Heart right ventricle (tissue), 16 donors: ENCODE measurements at places on chromosomes 13 and 19. TPM values are rescaled to one million over a fixed set of nuclear protein-coding genes. Genes with fewer than 3 reads are reported as not detected.

PSG3 gene
- total RNA-seq = not detected

ZNF98 gene
- not detected for total RNA-seq

AMER2 gene
- total RNA-seq = not detected

IL11 gene
- total RNA-seq = not detected

FGF21 gene
- total RNA-seq = not detected

DNA sequence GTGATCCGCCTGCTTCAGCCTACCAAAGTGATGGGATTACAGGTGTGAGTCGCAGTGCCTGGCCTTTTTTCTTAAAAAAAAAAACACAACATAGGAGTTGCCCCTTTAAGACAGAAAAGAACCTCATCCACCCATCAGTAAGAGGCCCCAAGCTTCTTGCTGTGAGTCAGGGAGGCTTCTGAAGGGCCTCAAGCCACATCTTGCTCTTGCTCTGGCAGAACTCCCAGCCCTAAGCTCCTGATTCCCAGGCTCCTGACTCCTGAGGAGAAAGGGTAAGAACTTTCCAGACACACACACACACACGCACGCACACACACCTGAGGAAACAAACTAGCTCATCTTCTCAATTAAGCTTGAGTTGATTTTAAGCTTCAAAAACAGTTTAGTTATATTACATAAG lies 6.9 kb downstream of the ETFB start:
- DNase-seq = no peak
- peaks cover 9% of the 10 kb centered on the region for H3K36me3 ChIP-seq
- peaks cover 18% of the 10 kb centered on the region for H3K4me1 ChIP-seq

GRCh38 chr13:108993346-108993745 lies 363.9 kb downstream of the MYO16 start:
- no peak overlapping the region for H3K27ac ChIP-seq
- H3K4me3 ChIP-seq = no peak overlapping the region
- no peaks in the 10 kb centered on the region for H3K27me3 ChIP-seq

GRCh38 chr13:39776439-39776838 lies 121.0 kb downstream of the COG6 start:
- no peak overlapping the region for H3K4me3 ChIP-seq
- DNase-seq = no peak
- no peaks in the 10 kb centered on the region for H3K27me3 ChIP-seq
- no peaks in the 10 kb centered on the region for H3K36me3 ChIP-seq
- H3K4me1 ChIP-seq = no peaks in the 10 kb centered on the region

GRCh38 chr19:19487950-19488874 lies 27.1 kb downstream of the TSSK6 start:
- H3K27me3 ChIP-seq = no peaks in the 10 kb centered on the region
- no peak for DNase-seq
- peaks cover 2% of the 10 kb centered on the region for H3K36me3 ChIP-seq

DNA sequence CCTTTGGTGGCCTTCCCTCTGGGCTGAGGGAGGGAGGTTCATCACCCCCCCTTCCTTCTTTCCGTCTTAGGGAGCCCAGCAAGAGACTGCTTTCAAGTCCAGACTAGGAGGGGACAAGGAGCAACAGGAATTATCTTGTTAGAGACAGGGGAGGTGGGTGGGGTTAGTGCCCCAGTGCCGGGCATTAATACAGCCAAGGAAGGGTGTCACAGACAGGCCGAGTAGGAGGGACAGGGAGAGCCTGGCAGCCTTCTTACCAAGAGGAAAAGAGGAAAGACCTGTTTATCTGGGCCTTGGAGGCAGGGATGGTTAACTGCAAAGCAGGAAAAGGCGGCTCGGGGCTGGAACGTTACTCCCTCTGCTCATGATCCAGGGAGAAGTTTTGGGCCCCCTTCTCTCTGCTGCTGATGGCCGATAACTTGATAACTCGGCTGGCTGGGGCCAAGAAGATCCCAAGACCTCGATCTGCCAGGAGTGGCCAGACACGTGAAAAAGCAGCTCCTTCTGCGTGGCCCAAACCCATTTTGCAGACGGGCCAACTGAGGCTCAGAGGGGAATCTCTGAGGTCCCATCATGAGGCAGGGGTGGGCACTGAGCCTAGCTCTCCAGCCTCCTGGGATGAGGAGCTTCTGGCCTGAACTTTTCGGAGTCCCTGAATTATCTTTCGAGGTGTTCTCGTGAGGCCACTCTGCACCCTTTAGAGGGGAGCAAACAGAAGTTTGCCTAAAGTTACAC lies 79.3 kb downstream of the PTPRS start:
- H3K27me3 ChIP-seq = no peaks in the 10 kb centered on the region
- H3K4me1 ChIP-seq = no peaks in the 10 kb centered on the region
- H3K4me3 ChIP-seq = no peak overlapping the region
- DNase-seq = no peak
- H3K27ac ChIP-seq = no peak overlapping the region

DNA sequence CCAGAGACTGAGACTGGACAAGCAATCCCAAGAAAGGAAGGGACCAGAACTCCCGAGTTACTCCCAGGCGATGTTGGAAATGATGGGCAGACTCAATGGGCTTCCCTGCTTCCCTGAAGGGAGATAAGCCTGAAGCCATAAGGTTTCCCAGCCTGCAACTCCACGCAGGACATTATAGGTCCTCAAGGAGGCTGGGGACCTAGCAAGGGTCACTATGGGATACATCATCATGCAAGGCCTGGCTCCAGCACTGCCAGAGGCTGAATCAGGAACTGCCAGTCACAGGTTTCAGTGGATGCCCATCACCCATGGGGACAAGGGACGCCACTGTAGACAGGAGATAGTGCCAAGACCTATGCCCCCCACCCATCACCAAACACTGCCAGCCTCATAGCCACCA lies 338.7 kb downstream of the IRS2 start:
- H3K36me3 ChIP-seq = no peaks in the 10 kb centered on the region
- H3K4me1 ChIP-seq = no peaks in the 10 kb centered on the region
- no peaks in the 10 kb centered on the region for H3K27me3 ChIP-seq
- no peak overlapping the region for H3K4me3 ChIP-seq

- H3K27me3 ChIP-seq = no peaks in the 10 kb centered on the region
- H3K4me3 ChIP-seq = no peak overlapping the region
- no peak overlapping the region for H3K27ac ChIP-seq
- no peak for DNase-seq
- H3K36me3 ChIP-seq = no peaks in the 10 kb centered on the region
These were observed 86.5 kb downstream of the IPO5 start for GRCh38 chr13:98039964-98040363.

DNA sequence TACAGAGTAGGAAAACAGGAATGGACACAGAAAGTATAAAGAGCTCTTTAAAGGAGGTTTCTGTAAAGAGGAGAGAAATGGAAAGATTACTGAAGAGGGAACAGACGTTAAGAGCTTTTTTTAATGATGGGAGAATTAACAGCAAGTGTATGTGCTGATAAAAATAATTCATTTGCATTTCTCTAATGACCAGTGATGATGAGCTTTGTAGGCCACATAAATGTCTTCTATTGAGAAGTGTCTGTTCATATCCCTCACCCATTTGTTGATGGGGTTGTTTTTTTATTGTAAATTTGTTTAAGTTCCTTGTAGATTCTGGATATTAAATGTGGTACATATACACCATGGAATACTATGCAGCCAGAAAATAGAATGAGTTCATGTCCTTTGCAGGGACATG lies 40.0 kb downstream of the MYO16 start:
- H3K4me1 ChIP-seq = no peaks in the 10 kb centered on the region
- no peak overlapping the region for H3K27ac ChIP-seq
- no peaks in the 10 kb centered on the region for H3K27me3 ChIP-seq
- no peak for DNase-seq
- no peak overlapping the region for H3K4me3 ChIP-seq
- no peaks in the 10 kb centered on the region for H3K36me3 ChIP-seq

- H3K27ac ChIP-seq = no peak overlapping the region
- peak; percentile 27 for DNase-seq
- no peak overlapping the region for H3K4me3 ChIP-seq
- no peaks in the 10 kb centered on the region for H3K27me3 ChIP-seq
These were observed 574.1 kb downstream of the LMO7 start for GRCh38 chr13:76210262-76210661.

DNA sequence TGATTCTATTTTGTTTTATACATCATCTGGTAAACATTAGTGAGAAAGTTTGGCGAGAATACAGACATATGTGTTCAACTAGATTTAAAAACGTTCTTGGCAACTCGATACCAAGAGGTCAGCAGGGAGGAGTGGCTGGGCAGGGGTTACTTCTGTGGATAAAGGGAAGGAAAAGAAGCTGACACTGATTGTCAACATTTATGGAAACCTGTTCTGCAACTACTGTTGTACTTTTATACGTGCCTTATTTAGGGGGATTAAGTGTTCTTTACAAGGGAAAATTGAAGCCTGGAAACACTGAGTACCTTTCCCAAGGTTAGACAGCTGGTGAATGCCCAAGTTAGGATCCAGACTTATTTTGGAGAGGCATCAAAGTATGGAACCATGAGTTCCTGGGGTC lies 65.0 kb downstream of the MTUS2 start:
- no peak overlapping the region for H3K4me3 ChIP-seq
- no peaks in the 10 kb centered on the region for H3K4me1 ChIP-seq
- peaks cover 5% of the 10 kb centered on the region for H3K27me3 ChIP-seq
- H3K27ac ChIP-seq = no peak overlapping the region

GRCh38 chr13:32737111-32737571 lies 150.9 kb downstream of the PDS5B start:
- no peaks in the 10 kb centered on the region for H3K27me3 ChIP-seq
- DNase-seq = no peak
- H3K4me3 ChIP-seq = no peak overlapping the region
- H3K4me1 ChIP-seq = peaks cover 22% of the 10 kb centered on the region

- peaks cover 58% of the 10 kb centered on the region for H3K36me3 ChIP-seq
- no peaks in the 10 kb centered on the region for H3K27me3 ChIP-seq
These were observed 12.9 kb upstream of the MRI1 start for GRCh38 chr19:13751436-13751835.

- peak overlapping the region; percentile 91 for H3K27ac ChIP-seq
- H3K4me3 ChIP-seq = peak overlapping the region; percentile 94
- no peaks in the 10 kb centered on the region for H3K27me3 ChIP-seq
- peaks cover 5% of the 10 kb centered on the region for H3K36me3 ChIP-seq
- no peak for DNase-seq
These were observed 583 bp downstream of the CCDC61 start for GRCh38 chr19:45995715-45996385.

GRCh38 chr19:49912965-49913685 lies 15.9 kb upstream of the ATF5 start:
- H3K36me3 ChIP-seq = peaks cover 82% of the 10 kb centered on the region
- H3K4me1 ChIP-seq = no peaks in the 10 kb centered on the region
- no peak for DNase-seq
- H3K4me3 ChIP-seq = no peak overlapping the region
- no peaks in the 10 kb centered on the region for H3K27me3 ChIP-seq

GRCh38 chr13:73368608-73369007 lies 309.8 kb downstream of the KLF5 start:
- H3K4me1 ChIP-seq = no peaks in the 10 kb centered on the region
- peaks cover 4% of the 10 kb centered on the region for H3K27me3 ChIP-seq
- DNase-seq = no peak
- H3K4me3 ChIP-seq = no peak overlapping the region

DNA sequence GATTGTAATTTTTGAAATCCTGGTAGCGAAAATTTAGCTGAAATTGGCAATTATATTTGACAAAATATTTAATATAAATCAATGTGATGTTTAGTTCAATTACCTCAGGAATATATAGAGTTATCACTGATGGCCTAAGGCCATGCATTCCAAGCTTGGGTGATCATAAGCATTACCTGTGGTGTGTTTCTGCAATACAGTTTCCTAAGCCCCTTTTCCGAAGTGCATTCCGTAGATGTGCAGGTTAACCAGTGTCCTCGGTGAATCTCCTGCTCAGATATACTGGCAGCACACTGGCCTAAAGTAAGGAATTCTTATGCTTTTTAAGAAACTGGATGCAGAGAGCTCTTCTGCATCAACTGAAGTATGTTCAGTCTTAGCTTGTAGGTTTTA lies 35.0 kb downstream of the ITGBL1 start:
- H3K27me3 ChIP-seq = no peaks in the 10 kb centered on the region
- H3K4me1 ChIP-seq = no peaks in the 10 kb centered on the region
- H3K27ac ChIP-seq = no peak overlapping the region
- no peak for DNase-seq

- H3K36me3 ChIP-seq = no peaks in the 10 kb centered on the region
- H3K27me3 ChIP-seq = no peaks in the 10 kb centered on the region
- H3K4me1 ChIP-seq = peaks cover 20% of the 10 kb centered on the region
- H3K4me3 ChIP-seq = no peak overlapping the region
- no peak overlapping the region for H3K27ac ChIP-seq
These were observed 350.5 kb downstream of the KCNRG start for GRCh38 chr13:50365408-50366391.

DNA sequence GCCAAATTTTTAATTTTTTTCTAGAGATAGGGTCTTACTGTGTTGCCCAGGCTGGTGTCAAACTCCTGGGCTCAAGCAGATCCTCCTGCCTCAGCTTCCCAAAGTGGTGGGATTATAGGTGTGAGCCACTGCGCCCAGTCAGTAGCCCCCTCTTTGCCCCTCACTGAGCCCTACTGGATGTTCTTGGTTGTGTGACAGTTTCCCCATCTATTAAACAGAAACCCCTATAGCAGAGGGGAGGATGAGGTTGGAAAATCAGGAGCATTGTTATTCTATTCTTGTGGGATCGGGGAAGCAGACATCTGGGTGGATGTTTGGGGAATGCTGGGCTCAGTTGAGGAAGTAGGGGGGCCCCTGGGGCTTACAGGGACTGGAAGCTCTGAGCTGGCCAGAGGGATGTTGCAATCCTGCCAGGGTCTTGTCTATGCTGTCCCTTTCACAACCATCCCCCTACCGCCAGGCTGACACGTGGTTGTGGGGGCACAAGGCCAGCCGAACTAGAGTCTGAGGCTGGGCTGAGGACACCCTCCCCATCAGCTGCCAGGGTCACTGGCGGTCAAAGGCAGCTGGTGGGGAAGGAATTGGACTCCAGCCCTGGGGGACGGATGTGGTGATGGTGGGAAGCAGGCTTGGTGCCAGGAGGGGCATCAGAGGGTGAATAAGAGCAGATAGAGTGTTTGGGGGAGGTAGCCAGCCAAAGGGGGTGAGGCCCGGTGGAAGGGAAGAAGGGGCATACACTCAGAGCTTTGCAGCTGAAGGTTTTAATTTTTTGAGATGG lies 10.9 kb downstream of the APOC1 start:
- H3K36me3 ChIP-seq = no peaks in the 10 kb centered on the region
- no peak overlapping the region for H3K4me3 ChIP-seq
